BE2C (cell line): ENCODE measurements at places on chromosomes 12 and 14.

DNA sequence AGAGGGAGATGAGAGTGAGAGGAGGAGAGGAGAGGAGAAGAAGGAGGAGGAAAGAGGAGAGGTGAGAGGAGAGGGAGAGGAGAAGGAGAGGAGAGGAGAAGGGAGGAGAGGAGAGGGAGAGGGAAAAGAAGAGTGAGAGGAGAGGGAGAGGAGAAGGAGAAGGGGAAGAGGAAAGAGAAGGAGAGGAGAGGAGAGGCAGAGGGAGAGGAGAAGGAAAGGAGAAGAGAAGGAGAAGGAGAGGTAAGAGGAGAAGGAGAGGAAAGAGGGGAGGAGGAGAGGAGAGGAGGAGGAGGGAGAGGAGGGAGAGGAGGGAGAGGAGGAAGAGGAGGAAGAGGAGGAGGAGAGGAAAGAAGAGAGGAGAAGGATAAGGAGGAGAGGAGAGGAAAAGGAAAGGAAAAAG, 266.8 kb downstream of the ITPR2 start:
- DNase-seq, result no peak

GRCh38 chr14:75709207-75709812, 48.3 kb downstream of the TTLL5 start:
- DNase-seq, result peak; percentile 76

GRCh38 chr14:56002876-56003625, 115.2 kb upstream of the PELI2 start:
- DNase-seq, result no peak

GRCh38 chr14:69937367-69938081, 58.3 kb downstream of the SMOC1 start:
- no peak for DNase-seq

- DNase-seq, result peak; percentile 62
Measured at GRCh38 chr12:14417715-14418114, 52.2 kb downstream of the ATF7IP start.

DNA sequence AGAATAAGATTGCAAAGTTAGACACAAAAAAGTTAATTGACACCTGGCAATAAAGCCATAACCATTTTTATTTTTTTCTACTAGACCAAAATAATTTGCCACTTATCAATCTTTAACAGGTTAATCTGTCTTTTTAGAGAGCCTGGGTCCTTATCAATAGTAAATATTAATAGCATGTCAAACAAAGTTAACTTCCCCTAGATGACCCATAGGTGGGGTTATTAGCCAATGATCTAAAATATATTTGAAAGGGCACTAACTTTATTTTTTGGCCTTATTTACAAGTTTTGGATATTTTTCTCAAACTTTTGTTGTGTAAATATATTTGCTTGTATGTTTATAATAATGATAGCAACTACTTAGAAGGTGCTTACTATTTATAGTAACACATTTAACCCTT, 3.9 kb downstream of the ANKRD33 start:
- DNase-seq, result no peak

- DNase-seq, result no peak
Measured at GRCh38 chr12:131637986-131638385, 72.9 kb upstream of the SFSWAP start.

- DNase-seq, result no peak
Measured at GRCh38 chr14:34496007-34496678, 34.1 kb upstream of the SPTSSA start.

GRCh38 chr14:96904201-96904600, 107.0 kb downstream of the VRK1 start:
- DNase-seq, result no peak

DNA sequence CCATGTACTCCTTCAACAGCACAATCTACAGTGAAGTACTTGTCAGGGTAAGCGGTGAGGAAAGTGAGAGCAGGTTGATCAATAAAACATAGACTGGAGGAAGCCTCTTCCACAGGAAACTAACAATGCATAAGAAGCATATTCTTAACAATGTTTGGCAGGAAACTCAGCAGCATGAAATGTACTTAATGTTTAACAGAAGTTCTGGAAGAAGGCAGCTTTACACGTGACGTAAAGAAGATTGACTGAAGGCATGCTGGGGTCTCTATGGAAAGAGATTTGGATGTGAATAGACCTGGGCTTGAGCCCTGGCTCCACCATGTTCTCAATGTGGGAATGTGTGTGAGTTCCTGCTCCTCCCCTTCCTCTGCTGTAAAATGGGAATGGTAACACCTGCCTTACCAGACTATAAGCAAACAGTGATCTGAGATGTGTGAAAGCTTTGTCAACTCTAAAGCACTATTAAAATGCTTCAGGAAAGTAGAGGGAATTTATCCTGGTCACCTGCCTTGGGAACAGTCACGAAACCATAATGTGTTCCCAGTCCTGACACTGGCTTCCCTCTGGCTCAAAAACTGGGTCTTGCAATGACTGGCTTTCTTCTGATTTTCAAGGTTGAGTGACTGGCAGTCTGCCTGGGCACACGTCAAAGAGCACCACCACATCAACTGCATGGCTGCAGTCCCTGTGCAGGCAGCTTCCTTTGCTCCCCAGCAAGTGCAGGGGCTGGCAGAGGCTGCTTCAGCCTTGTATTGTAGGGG, 384.6 kb downstream of the APAF1 start:
- no peak for DNase-seq

DNA sequence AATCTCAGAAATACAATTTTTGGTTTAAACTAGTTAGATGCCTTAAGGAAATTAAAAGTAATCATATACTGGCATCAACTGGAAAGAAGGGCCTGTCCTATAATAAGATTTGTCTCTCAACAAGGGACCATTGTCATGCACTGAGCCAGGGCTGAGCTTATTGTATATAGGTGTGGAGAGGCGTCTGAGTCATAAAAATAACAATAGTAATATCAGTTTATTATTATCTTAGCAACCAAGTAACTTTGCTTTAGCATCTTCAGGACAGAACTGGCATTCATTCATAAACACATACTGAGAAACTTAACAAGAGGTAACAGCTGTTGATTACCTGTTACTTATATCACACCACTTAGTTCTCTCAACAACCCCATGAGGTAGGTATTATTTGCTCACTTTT, 7.1 kb downstream of the KRT75 start:
- no peak for DNase-seq

- DNase-seq, result peak; percentile 78
Measured at GRCh38 chr12:56129206-56129941, 1.3 kb downstream of the ESYT1 start.

- no peak for DNase-seq
Measured at GRCh38 chr14:73264080-73264884, 27.0 kb downstream of the PAPLN start.

DNA sequence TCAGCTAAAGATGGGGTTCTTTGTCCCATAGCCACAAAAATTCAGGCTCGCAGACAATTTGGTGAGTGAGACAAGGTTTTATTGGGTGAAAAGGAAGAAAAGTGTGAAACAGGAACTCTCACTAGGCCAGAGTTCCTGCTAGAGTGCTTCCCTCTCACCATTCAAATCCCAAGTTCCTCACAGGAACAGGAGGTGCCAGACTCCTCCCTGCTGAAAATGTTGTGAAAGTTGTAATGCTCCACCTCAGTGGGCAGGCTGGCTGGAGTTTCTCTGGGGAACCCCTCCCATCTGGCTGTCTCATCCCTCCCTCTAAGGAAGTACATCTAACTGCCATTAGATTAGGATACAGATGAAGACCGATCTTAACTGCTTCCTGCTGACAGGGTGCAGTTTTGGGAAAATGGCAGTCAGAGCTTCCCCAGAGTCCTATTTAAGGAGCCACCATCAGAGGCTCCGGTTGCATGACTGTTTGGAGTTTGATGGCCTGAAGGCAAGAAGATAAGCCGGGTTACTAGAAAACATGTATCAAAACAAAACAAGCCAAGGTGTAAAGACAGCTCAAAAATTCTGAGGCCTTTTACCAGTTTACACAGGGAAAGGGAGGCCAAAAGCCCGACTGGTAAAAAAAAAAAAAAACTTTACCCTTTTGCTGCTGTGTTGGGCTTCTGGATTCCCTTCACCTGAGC, 127.6 kb downstream of the FSCB start:
- DNase-seq, result no peak

DNA sequence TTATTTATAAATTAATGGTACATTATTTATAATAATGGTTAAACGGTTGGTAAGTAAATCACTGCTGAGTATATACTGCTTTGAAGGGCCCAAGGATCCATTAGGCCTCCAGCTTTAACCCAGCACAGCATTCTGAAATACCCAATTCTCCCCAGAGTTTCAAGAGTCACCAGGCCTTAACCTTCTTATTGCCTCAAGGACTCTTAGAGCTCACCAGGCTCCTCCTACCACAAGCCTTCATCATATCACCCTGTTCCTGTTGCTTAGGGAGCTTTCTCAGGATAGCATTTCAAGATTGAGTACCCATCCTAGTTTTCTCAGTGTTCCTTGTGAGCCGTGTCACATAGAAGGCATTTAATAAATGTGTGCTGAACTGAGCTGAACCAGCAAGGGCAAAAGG, 242.5 kb downstream of the FBXL14 start:
- no peak for DNase-seq

GRCh38 chr12:65946821-65947220, 122.5 kb downstream of the HMGA2 start:
- no peak for DNase-seq

GRCh38 chr12:118377021-118377883, 897 bp downstream of the SUDS3 start:
- DNase-seq, result no peak

- no peak for DNase-seq
Measured at GRCh38 chr14:68079941-68080697, 260.5 kb downstream of the RAD51B start.

DNA sequence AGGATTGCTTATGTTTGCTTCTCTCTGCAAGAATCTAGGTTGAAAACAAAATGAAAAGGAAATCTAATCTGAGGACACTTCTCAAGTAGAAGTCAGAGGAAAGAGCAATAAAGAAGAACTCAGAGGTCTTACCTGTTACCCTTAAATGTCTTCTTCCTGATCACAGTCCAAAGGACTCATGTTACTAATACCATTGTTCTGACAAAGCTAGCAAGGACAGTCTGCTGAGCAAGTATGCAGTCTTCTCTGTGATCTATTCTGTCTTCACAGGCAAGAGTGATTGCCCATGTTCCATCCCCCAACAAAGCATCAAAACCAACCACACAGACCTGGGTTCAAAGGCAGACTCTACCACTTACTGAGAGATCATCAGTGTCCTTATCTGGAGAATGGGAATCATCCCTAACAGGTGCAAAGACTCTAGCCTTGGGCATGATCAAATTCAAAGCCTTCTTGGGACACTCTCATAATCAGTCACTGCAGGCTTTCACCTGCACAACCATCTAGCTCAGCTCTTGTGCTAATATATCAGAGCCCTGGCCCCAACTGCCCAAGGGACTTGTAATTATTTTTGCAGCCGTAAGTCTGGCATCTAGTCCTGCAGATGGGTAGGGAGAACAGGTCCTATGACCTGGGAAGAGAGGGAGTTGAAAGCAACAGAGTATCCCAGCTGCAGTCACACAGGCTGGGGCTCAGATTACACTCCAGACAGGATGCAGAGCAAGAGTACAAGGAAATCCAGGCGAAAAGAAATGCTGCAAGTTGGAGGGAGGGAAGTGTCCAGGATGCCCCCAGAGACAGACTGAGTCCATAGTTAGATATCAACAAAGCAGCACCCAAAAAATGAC, 97.9 kb upstream of the NUDT4 start:
- peak; percentile 44 for DNase-seq

DNA sequence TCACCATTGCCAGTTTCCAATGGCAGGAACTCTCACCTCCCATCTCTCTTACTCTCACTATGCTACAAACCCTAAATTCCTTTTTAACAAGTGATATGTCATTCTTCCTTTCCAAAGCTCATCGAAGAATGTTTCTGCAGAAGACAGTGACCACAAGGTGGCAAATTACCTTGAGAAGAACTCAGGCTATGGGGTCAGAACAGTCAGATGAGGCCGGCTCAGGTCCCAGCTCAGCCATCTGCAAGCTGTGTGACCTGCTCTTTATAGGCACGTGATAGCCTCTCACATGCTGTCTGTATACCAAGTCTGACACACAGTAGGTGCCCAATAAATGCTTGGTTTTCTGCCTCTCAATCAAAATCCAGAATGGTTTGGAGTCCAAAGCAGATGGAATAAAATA, 80.7 kb downstream of the FOXN3 start:
- no peak for DNase-seq

DNA sequence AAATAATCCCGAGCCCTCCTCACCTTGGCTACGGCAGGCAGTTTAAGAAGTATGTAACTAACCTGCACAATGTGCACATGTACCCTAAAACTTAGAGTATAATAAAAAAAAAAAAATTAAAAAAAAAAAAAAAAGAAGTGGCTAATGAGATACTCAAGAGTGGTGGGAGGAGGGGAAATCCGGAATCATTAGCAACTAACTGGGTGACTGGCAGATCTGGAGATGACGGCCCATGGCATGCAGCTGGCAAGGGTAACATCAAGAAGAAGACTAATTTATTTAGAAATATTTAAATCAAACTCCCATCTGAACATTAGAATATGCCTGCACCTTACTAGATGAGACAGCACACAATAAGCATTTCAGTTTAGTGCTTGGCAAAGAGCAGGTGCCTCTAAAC, 52.3 kb upstream of the TMCC3 start:
- DNase-seq, result no peak

DNA sequence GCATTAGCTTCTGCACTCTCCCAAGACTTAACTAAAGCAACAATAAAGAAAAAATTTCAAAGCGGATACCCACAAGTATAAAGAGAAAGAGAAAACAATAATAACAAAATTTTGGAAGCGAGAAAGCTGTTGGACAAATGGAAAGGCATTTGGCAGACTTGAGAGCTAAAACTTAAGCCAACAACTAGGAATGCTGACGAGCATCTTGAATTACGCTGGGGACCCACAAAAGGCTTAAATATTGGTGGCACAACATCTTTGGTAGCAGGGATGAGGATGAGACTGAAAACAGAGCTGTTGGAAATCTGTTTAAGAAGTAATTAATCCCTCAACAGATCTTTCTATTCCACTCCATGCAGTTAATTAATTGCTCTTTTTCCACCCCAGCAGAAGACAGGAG, 49.8 kb downstream of the LLPH start:
- no peak for DNase-seq

GRCh38 chr14:26905229-26905628, 307.4 kb upstream of the NOVA1 start:
- no peak for DNase-seq

DNA sequence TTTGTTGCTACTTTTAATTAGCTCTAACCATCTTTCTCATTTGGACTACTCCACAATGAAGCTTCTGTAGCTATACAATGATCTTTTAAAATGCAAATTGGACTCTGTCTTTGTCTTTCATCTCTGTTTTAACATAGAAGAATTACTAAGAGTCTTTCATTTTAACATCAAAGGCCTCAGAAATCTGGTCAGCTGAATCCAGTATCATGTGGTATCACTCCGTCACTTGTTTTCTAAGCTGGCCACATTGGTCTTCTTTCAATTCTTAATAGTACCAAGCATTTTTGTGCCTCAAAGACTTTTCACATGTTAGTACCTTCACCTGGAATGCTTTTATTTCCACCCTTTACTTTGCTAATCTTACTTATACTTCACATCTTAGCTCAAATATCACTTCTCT, 95.5 kb upstream of the SLC16A7 start:
- DNase-seq, result no peak

DNA sequence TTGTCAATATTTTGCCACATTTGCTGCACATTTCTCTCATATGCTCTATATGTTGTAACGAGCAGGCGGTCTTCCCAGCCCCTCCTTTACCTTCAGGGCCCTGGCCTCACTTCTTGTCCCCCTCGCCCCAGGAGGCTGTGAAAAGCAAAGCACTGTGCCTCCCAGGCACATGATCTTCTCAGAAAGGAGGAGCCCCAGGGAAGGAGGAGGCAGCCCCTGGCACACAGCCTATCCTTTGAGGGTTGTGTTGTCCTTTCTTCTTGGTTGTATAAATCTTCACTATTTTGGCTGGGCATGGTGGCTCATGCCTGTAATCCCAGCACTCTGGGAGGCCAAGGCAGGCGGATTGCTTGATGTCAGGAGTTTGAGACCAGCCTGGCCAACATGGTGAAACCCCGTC, 77.0 kb downstream of the PPP2R5C start:
- DNase-seq, result no peak
